BJ (cell line): ENCODE measurements at places on chromosomes 13 and 19. TPM values are rescaled to one million over a fixed set of nuclear protein-coding genes. Genes with fewer than 3 reads are reported as not detected.

MIR17HG gene
- polyA plus RNA-seq = 0.25 and 0.42 TPM in 2 replicates

IGFL2 gene
- polyA plus RNA-seq = not detected in 2 replicates

PSG1 gene
- 14.4 and 17.1 TPM in 2 replicates for polyA plus RNA-seq

GRCh38 chr19:55641426-55642152 is 787 bp downstream of the ZNF580 start:
- no peak for DNase-seq

GRCh38 chr13:114115191-114115671 is 17.2 kb downstream of the RASA3 start:
- DNase-seq = no peak

DNA sequence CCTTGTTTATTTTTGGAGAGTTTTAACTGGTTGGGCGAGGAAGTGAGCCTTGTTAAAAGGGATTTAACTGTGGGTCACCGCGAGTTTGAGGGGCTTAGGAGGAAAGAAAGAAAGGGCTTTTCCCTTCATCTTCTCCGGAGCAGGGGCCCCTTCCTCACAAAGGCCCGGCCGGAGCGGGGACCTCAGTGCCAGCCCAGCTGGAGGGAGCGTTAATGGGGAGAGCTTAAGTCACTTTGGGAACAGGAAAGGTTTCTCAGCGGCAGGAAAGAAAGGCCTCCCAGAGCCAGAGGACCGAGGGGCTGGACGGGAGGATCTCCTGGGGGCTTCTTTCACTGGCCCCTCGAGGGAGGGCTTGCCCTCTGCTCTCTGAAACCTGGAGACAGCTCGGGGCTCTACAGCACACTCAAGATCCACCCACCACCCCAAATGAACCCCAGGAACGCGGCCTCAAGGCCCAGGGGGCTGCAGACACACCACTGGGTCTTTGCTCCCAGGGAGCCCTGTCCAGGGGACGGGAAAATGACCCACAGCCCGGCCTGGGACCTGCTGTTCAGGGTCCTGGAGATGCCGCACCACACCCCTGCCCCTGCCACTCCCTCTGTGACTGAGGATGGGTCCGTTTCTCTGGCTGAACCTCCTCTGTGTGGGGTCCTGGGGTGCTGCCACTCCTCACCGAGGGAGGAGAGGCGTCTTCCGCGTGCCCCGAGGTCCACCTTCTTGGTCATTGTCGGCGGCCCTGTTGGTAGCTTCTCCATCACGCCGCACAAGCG is 128.3 kb downstream of the URI1 start:
- DNase-seq = no peak

DNA sequence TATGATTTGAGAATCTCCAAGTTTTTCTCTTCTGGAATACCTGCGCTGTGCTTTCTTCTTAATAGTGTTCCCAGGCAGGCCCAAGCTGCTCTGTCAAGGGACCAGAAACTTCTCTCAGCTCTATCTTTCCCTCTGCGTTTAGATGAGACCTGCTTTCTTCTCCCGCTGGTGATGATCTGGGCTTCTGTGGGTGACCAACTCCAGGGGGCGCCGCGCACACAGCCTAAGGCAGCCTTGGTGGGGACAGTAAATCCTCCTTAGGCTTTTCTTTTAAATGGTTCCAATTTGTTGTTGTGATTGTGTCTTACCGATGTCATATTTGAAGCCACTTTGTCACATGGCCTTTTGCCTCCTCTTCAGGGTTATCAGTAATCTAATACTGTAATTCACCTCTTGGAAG is 439.4 kb upstream of the KLF12 start:
- no peak for DNase-seq

DNA sequence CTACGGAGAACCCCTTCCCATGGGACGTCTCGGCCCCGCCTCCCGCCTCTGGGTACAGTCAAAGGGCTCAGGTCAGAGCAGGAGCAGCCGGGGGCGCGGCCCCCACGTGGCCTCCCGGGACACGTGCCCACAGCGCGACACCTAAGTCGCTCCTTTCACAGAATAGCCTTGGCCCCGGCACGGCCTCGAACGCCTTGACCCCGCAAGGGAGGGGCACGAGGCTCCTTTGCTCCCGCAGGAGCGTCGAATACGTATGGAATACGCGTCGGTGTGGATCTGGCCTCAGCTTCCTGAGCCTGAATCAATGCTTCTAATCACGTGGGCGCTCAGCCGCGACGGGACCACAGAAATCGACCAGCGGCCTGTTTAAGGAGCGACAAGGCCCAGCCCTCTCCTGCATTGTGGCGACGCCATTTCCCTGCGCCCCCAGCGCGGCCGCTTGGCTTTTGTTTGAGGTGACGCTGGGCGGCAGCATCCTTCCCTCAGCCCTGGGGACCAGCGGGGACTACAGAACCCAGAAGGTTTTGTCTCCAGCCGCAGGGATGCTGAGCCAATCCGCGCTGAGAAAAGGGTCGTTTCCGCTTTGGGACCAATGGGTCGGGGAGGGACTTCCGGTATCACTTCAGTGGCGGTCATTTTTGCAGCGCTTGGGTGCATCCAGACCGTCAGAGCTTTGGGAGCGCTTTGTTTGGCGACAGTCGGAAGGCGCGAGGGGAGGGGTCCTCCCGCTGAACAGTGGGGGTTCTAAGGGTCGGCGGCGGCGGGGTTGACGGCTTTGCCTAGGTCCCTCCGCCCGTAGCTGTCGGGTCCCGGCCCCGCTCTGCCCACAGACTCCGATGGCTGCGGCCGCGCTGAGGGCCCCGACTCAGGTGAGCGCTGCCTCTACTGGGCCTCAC is at the start of gene ZIK1:
ZIK1 (plus strand) TSS at position 625 of the 896 bp plus-strand sequence; CDS start at position 837, 212 bp downstream.
- DNase-seq = peak; percentile 68
